SK-N-MC (cell line): ENCODE measurements at places on chromosomes 1 and 21.

DNA sequence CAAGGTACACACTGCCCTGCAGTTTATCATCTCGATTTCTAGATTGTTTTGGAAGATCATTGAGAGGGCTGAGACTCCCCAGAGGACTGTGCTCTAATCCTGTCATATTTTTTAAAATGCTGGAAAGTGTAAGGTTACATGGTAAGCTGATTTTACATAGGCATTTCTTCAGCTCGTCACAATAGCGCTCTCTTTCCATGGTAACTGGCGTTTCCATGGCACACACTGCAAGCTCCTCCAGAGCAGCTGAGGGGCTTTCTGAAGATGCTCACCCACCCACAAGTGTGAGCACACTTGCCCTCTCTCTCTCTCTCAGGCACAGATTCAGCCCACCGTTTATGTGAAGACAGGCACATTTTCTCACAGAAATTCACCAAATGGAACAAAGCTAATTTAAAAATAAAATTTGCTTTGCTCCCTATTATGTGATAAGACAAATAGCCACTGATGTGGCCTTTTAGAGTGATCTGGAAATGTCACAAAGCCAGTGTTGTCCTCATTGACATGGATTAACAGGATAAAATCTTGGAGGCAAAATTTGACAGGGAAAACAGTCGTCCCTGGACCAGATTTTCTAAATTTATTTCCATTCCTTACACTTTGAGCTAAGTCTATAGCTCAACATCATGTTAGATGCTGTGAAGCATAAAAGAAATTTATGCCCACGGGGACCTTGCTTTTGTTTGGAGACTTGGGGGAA, 421.5 kb downstream of the RWDD3 start:
- DNase-seq, result no peak

DNA sequence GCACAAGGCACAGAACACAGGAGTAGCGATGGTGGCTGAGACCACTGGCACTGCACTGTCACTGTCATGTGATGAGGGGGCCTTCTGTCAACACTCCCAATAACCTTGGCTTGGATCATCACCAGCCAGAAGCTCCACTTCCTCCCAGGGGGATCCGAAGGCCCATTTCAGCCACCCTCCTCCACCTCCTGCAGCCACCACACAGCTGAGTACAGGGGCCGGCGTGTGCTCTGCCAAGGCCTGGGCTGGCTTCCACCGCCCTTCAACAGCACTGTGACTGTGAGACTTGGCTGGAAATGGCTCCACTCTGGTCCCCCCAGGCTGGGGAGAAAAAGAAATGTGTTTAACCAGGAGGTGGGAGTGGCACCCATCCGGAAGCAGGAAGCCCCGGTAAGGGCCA, 9.9 kb upstream of the NADK start:
- no peak for DNase-seq

DNA sequence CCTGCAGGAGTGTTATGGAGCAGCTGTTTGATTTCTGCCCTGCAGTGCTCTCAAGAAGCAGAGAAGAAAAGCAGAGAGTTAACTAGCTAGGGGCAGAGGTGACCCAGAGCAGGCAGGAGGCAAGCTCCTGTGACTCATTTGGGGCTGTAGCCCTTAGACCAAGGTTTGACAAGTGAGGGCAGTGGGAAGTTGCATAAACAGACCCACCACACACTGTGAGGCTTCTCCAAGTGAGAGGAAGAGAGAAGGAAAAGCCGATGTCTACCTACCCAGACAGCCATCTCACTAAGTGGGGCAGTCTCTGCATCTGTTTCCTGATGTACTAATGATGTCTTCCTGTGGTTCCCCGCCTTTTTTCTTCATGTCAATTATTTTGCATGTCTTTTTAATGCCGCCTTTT, 159.9 kb upstream of the NR5A2 start:
- no peak for DNase-seq

DNA sequence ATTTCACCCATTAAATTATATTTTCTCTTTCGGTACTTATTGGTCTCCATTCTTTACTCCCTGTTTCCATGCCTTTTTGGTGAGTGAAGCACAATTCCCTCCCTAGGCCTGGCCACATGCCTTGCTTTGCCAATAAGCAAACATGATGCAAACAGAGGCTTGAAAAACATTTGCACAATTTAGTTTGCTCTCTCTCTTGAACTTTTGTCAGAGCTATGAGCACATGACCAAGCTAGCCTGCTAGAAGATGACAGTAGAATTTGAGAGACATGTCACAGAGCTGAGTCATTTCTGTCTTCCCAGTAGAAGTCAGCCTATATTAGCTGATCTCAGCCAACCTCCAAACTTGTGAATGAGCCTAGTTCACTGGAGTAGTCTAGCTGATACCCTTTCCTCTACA, 24.6 kb downstream of the ANGPTL3 start:
- DNase-seq, result no peak

DNA sequence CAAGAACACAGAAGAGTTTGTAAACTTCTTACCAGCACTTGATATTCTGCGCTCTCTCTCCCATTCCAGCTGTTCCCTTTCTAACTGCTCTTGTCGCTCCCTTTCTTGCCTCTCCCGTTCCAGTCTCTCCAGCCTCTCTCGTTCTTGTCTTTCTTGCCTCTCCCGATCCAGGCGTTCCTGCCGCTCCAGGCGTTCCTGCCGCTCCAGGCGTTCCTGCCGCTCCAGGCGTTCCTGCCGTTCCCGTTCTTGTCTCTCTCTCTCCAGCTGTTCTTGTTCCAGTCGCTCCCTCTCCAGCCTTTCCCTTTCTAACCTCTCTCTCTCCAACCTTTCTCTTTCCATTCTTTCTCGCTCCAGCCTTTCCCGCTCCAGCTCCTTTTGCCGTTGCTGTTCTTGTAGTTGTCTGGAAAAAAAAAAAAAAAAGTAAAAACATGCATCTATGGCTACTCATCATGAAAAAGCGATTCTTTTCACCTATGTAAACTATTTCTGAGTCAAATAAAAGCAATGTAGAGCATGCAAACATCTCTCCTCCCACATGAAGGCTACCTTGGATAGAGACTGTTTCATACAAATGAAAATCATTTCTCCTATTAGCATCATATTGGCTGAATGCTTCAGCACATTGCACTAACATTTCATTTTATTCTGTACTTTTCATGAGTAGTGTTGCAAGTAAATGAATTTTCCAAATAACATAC, 91.5 kb upstream of the LBR start:
- no peak for DNase-seq

- DNase-seq, result no peak
Measured at GRCh38 chr1:183058851-183059502, 35.8 kb downstream of the LAMC1 start.
